Caudate nucleus (tissue), 63 donors: ENCODE measurements at places on chromosomes 4 and X.

- no peak for DNase-seq
Observed at GRCh38 chrX:148069759-148070503, 88.8 kb downstream of the FMR1NB start.

DNA sequence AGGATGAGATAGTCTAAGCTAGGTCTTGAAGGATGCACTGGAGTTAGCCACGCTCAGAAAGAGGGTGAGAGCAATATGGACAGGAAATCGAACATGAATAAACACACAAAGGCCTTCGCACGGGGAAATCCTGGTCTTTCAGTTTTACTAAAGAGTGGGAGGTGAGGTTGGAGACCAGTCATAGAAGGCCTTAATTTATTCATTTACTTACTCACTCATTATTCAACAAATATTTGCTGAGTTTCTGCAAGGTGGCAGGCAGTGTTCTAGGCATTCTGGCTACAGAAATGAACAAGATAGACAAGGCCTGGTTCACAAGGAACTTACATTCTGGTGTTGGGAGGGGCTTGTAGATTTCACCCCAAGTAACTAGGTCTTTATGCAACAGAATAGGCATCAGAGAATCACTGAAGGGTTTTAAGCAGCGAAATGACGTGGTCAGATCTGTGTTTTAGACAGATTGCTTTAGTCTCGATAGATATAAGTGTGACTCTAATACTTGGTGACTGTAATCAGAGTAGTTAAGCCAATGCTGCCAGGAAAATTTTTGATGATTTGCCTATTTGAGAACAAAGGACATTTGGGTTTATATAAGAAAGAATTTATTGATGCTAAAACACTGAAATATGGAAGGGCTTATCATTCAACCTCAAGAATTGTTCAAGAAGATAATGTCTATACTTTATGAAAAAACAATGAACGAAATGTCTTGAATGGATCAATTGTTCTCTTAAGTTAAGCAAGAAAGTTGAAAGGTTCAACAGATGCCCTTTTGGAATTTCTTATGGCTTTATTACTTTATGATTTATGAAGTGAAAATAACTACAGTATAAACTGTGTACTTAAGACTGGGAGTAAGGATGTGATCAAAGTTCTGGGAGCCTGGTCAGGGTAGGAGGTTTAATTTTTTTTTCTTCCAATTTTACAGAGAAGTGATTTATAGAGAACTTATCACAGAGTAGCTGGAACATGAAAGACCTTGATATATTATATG, 184.4 kb upstream of the CASK start:
- no peak for DNase-seq

GRCh38 chr4:21888195-21888976, 60.2 kb downstream of the KCNIP4 start:
- no peak for DNase-seq

DNA sequence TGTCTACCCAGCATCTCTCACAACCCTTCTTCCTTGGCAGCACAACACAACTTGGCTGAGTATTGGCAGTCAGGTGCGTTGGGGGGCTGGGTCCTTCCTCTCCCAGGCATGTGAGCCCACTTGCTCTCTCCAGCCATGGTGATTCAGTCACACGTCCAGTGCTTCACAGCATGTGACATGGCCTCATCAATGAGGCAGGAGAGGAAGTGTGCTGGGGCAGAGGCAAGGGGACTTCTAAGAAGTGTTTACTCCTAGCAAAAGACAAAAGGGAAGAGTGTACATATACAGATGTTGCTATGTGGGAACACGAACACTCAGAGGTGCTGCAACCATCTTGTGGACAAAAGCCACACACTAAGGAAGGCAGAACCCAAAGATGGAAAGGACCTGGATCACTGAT, 380.8 kb downstream of the FBXW7 start:
- no peak for DNase-seq

DNA sequence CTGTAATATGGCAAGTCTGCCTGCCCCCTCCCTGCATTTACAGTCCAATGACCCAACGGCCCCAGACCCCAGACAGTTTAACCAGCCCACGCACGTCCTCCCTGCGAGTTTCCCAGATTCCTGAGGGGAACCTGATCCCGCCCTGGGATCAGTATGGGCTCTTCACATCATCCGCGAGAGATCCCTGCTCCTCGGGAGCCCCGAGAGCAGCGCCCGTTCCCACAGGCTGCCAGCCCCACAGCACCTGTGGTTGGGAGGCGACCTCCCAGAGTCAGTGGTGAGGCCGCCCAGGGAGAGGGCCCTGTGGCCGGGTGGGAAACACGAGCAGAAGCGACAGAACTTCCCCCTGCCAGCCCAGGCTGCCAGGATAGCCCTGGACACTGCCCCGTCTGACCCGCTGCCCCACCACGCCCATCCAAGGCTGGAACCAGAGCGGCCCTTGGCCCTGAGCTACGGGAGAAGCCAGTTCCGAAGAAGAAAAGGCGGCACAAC, 32.8 kb downstream of the TSC22D3 start:
- DNase-seq = no peak

DNA sequence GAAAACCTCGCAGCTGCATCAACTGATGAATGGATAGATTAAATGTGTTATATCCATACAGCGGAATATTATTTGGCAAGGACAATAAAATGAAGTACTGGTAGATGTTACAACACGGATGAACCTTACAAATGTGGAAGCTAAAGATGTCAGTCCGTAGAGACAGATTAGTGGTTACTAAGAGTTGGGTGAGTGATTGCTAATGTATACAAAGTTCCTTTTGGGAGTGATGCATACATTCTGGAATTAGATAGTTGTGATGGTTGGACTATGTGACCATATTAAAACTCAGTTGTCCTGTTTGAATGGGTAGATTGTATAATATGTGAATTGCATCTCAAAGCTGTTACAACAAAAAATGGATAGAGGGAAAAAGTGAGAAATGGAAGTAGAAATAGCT, 2.8 kb downstream of the FIP1L1 start:
- DNase-seq = no peak

DNA sequence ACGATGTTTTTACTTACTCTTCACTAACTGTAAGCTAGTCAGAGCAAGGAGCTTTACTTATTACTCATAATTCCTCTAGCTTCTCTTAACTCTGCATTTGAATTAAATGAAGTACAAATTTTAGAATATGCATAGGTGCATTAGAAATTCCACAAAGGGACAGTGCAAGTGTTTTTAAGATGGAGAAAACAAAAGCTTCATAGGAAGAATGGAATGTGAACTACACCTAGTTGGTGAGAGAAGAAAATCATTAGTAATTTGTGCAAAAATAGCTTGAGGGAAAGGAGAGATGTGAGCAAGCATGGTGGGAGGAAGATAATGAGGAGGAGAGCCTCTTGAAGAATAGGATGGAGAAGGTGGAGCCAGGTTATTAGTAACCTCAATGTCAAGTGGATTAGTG, 77.5 kb upstream of the SMARCA5 start:
- DNase-seq = no peak

- no peak for DNase-seq
Observed at GRCh38 chrX:63720293-63720692, 64.7 kb downstream of the ARHGEF9 start.

- DNase-seq = no peak
Observed at GRCh38 chr4:96131186-96131585, 291.3 kb downstream of the PDHA2 start.

DNA sequence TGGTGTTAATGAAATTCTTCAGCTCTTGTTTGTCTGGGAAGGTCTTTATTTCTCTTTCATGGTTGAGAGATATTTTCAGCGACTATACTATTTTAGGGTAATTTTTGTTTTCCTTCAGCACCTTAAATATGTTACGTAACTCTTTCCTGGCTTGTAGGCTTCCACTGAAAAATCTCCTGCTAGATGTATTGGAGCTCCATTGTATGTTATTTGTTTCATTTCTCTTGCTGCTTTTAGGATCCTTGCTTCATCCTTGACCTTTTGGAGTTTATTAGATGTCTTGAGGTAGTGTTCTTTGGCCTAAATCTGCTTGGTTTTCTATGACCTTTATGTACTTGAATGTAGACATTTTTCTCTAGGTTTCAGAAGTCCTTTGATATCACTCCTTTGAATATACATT, 93.6 kb downstream of the MMRN1 start:
- no peak for DNase-seq

DNA sequence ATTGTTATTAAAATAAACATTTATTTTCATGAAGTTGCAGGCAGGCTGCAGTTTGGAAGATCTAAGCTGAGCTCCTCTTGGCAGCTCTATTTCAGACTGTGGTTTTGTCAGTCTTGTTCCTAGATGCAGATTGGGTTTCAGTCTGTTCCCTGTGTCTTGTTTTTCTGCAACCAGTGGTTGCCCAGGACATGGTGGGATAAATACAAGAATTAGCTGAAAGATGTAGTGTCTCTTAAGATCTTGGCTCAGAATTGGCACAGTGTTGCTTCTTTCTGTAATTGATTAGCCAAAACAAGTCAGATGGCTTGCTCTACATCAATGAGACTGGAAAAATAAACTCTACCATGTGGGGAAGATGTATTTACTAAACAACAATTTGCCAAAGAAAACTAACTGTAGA, 283.0 kb upstream of the BOD1L1 start:
- DNase-seq = no peak

DNA sequence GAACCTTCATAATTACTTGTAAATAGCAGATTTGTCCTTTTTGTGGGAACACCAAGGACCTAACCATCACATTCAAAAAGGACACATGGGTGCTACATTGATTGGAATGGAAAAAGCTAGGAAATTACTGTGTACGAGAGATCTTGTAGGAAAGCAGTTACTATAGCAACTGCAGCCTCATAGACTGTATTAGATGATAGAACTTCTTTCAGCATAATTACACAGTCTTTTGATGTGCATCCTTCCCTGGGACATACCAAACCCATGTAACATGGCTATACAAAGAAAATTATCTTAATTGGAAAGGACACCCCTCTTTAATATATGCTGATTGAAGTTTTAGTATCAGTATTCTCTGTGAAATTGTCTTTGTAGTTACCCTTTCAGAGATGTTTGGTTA, 130.7 kb upstream of the CTSO start:
- DNase-seq = no peak

GRCh38 chrX:134607523-134607922, 50.7 kb downstream of the PLAC1 start:
- no peak for DNase-seq

GRCh38 chr4:183576701-183577404, 72.0 kb downstream of the ING2 start:
- no peak for DNase-seq

GRCh38 chr4:76003620-76004019, 3.7 kb downstream of the CXCL9 start:
- no peak for DNase-seq

- no peak for DNase-seq
Observed at GRCh38 chrX:49187028-49187394, 838 bp upstream of the PRICKLE3 start.

GRCh38 chrX:125926295-125926694, 239.8 kb downstream of the DCAF12L2 start:
- no peak for DNase-seq
